ENCODE measurements at places on chromosomes 1 and 21.

DNA sequence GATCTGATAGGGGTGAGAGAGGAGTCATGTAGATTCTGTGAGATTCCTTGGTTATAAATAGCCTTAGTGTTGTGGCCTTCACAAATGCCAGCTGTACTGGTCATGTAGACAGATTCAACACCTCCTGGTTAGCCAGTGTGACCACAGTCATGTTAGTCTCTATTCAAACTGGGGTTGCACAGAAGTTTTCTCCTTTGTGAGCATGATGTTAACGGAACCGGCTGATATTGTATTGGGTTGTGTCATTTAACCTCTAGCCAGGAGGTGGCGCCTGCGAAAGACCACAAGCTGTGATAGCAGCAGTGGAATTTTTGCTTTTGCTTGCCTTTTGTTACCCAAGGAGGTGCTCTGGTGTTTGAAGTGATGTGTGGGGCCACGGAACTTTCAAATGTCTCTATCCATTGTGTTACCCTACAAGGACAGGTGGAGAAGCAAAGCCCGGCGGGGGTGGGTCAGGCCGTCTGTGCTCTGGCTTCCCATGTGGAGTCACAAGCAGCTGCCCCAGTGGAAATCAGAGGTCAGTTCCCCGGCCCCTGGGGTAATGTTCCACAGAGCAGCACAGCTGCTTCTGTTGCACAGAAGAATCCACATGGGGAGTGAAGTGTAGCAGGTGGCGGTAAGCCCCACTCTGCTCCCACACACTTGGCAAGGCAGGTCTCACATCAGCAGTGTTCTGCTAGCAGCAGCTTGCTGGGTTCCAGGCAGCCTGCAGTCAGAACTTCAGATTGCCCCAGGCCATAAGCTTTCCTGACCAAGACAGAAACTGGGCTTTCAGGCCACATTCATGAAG lies 112.6 kb downstream of the ADAMTS1 start:
- DNase-seq = peak; percentile 64

- peak; percentile 47 for DNase-seq
Observed at GRCh38 chr1:210252621-210253051, 20.0 kb downstream of the SERTAD4 start.

GRCh38 chr21:27725916-27726315 lies 759.0 kb upstream of the ADAMTS5 start:
- DNase-seq = peak; percentile 78

GRCh38 chr1:206468571-206468970 lies 1.7 kb upstream of the IKBKE start:
- DNase-seq = no peak

DNA sequence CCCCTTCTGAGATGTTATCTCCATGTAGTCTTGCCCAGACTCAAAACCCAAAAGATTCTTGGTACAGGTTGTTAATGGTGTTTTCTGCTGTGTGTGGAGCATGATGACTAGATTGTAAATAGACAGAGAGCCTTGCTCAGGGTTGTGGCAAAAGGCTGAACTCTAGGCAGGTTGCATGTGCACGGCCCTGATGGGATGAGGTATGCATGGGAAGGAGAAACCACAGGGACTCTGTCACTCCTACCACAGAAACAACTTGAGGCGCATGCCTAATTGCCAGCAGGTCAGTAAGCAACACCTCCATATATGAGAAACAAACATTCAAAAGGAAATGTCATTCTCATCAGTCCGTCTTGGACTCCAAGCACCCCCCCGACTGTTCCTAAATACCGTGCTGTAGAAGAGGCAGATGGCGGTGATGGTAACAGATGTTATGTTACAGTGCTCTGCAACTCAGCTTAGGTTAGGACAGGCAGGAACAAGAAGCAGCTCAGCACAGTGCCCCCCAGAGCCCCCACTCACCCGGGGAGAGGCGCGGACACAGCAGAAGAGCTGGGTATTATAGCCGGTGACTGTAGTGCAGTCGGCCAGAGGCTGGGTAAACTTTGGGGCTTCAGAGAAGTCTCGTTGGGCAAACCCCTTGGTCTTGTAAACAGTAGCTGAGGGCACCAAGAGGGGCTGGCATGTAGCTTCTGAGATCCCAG lies 10.9 kb downstream of the MYBPHL start:
- no peak for DNase-seq

DNA sequence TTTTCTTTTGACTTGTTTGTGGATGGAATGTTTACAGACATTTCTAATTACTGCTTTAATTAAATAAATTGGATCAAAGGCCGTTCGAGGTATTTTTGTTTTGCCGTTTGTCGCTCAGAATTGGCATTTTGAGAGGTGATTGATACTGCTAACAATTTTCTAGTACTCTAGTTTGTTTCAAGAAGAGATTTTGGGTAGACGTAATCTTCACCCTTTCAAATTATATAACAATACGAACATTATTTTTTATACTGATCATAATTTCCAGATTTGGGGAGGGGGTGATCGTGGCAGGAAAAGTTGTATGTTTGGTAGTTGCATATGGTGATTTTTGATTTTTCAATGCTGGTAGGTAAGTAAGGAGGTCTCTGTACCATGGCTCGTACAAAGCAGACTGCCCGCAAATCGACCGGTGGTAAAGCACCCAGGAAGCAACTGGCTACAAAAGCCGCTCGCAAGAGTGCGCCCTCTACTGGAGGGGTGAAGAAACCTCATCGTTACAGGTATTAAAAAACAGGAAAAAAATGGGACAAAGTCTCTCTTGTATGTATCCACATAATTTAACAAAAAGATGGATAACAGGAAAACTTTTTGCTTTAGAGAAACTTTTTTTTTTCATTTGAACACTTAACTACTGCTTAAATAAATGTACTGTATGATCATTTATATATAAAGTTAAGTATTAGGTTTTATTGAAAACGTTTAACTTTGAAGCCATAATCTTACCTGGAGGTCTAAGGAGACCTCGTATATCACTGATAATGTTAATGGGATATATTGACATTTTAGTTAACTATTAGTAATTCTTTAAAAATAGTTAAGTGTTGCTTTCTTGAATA lies 1.7 kb downstream of the H3-3A start:
- peak; percentile 43 for DNase-seq

- peak; percentile 90 for DNase-seq
Observed at GRCh38 chr1:201137579-201138310, 10.8 kb upstream of the ASCL5 start.

DNA sequence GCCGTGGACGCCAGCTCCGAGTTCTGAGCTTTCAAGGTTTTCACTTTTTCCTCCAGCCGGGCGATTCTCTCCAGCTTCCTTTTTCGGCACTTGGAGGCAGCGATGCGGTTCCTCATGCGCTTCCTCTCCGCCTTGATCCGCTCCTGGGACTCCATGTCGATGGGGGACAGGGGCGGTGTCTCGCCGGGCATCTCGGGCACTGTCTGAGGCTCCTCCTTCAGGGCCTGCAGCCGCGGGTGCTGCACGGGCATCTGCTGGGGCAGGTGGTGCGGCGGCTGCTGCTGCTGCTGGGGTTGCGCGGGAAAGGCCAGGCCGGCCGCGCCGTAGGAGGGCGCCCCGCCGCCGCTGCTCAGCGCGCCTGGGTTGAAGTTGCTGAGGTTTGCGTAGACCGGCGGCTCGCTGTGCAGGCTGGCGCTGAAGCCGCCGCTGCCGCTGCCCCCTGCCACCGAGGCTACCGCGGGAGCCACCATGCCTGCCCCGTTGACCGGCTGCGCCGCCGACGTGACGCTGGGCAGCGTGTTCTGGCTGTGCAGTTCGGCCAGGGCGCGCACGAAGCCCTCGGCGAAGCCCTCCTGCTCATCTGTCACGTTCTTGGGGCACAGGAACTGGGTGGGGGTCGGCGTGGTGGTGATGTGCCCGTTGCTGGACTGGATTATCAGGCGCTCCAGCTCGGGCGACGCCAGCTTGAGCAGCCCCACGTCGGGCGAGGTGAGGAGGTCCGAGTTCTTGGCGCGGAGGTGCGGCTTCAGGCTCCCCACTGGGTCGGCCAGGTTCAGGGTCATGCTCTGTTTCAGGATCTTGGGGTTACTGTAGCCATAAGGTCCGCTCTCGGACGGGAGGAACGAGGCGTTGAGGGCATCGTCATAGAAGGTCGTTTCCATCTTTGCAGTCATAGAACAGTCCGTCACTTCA lies 1.4 kb downstream of the JUN start:
- DNase-seq = peak; percentile 55

- DNase-seq = no peak
Observed at GRCh38 chr1:41520951-41521752, 36.7 kb upstream of the EDN2 start.
